ENCODE measurements at places on chromosomes 11 and 22. TPM values are rescaled to one million over a fixed set of nuclear protein-coding genes. Genes with fewer than 3 reads are reported as not detected.

GRCh38 chr11:65637794-65638419 is at the start of gene SIPA1:
SIPA1 (plus strand) TSS chr11:65638101; CDS start chr11:65640922, 2,821 bp downstream.
- DNase-seq: no peak

Gene FAM111B
- 5.6 TPM for polyA plus RNA-seq

GRCh38 chr22:24463071-24463760 is 31.9 kb upstream of the UPB1 start:
- no peak for DNase-seq

DNA sequence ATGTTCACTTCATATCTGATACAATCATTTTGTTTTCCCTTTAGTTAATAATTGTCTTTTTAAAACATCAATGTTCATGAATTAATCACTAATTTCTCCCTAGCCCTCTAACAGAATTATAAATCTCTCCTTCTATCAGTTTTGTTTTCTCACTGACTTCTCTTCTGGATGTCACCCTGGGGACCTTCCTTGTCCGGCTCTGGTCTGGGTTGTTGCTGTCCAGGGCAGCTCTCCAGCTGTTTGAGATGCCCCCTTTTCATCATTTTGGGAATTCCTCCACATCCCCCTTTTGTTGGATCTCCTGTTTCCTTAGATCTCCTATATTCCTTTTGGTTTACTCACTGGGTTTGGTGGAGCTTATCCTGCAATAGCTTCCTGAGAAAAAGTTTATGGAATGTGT is 35.6 kb upstream of the PSMA1 start:
- DNase-seq: no peak
